ENCODE measurements at places on chromosomes 1 and 21.

DNA sequence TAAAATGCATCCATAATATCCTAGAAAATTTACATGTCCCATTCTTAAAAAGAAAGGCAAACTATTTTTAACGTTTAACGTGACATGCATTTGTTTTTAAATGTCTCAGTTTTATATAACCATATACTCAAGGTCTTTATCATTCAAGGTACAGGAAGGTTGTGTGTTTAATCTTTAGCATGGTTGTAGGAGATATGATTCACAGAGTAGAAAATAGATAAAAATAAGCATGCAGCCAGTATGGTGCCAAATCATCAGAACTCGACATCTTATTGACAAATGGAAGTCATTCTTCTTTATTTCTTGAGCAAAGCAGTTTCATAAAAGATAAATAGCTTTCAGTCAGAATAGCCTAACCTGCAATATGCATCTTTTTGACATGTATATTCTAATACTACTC lies 51.0 kb downstream of the SAMSN1 start:
- DNase-seq, result no peak

DNA sequence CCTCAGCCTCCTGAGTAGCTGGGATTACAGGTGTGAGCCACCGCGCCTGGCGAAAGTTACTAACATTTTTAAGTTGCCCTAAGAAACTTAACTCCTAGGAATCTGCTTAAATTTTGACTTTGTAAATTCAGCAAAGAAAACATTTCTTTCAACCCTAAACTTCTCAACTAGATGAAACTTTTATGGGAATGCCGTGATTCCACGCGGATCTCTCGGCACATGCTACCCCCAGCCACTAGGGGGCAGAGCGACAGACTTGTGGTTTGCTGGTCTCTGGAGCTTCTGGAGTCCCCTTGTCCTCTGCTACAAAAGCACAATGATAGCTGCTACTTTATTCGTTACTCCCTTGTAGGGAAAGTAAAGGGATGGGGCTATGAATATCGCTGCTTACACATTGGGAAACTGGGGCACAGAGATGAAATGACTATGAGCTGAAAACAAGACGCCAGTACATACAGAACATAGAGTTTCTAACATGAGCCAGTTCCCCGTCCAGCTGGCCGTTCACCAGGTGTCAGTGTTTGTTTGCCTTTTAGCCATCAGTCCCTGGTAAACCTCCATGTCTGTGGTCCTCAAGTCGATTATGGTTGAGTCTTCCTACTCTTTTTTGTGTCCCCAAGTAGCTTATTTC lies 114.7 kb downstream of the PBX1 start:
- no peak for DNase-seq

DNA sequence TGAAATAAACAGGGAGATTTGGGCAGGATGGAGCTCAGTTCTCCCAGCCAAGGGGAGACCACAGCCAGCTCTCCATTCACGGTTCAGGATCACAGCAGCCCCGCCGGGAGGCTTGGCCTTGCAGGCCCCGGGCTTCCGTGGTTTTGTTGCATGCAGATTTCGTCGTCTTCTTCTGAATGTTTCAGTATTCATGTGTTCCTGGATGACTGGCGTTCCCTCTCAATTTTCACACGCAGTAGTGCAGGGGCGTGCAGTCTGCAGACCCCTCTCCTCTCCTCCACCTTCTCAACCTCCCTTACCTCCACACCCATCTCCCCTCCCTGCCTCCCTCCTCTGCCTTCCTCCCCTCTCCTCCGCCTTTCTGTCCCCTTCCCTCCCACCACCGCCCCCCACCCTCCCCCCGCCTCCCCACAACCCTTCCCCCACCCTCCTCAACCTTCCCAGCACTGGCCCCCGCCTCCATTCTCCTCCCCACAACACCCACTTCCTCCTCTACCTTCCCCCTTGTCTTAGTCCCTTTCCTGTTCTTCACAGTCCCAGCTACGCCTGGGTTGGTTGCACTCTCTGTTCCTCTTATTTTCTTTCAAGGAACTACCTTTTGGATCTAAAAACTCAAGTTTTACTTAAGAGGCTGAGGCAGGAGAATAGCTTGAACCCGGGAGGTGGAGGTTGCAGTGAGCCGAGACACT lies 8.4 kb upstream of the SLC19A1 start:
- DNase-seq, result peak; percentile 29

GRCh38 chr1:109307274-109308021 lies 637 bp upstream of the MYBPHL start:
- DNase-seq, result no peak

GRCh38 chr1:84272401-84272800 lies 29.1 kb upstream of the SAMD13 start:
- peak; percentile 67 for DNase-seq

- no peak for DNase-seq
These were observed 2.0 kb upstream of the TRIM58 start for GRCh38 chr1:247854899-247855545.

DNA sequence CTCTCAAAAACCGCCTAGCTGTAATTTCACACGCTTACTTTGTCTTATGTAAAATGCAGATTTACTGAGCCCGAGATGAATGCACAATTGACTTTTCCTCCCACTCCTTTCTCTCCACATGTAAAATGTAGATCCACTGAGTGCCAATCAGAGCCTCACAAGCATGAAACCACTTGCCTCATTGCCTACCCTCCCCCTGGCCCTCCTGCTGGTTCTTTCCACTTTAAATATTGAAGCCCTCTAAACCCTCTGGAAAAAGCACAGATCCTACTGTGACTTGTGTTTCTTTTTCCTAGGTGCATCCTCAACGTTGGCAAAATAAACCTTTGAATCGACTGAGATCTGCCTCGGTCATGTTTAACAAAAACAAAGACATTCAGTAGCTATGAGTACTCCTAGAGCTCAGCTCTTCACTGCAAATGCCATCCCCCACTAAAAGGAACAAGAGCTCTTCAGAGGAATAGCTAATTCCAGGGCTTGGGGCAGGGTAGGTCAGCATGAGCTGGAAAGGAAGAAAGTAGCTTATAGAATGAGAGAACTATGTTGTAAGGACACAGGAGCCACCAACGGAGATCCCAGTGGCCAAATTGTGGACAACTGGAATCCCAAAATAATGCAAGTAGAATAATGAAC lies 365.5 kb upstream of the RUNX1 start:
- DNase-seq, result no peak

DNA sequence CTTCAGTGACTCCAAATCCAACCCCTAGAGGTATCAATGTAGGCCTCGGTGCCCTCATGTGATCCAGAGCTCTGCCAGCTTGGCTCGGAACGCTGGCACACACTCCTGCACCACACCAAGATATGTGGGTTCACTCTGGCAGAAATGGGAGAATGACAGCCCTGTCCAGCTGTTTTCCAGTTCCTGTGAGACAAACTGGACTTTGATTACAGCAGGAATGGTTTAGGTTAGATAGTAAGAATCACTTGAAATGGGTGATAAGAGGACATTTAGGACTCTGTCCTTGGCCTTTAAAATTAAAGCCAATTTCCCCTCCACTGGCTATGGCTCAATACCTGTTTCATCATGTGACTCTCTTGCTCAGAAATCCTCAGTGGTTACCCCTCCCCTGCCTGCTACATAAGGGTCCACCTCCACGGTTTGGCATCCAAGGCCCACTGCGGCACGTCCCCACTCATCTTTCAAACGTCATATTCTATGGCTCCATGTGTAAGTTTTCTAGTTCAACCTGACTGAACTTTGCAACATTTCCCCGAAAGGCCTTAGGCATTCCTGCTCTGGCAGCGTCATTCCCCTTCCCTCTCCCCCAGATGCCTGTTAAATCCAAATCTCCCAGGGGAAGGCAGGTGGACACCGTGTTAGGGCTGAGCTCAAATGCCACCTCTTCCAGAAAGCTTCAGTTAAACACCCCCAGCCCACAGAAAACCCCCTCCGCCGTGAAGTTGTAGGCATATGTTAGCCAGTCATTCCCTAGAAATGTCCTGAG lies 44.7 kb downstream of the PLEKHA6 start:
- no peak for DNase-seq

DNA sequence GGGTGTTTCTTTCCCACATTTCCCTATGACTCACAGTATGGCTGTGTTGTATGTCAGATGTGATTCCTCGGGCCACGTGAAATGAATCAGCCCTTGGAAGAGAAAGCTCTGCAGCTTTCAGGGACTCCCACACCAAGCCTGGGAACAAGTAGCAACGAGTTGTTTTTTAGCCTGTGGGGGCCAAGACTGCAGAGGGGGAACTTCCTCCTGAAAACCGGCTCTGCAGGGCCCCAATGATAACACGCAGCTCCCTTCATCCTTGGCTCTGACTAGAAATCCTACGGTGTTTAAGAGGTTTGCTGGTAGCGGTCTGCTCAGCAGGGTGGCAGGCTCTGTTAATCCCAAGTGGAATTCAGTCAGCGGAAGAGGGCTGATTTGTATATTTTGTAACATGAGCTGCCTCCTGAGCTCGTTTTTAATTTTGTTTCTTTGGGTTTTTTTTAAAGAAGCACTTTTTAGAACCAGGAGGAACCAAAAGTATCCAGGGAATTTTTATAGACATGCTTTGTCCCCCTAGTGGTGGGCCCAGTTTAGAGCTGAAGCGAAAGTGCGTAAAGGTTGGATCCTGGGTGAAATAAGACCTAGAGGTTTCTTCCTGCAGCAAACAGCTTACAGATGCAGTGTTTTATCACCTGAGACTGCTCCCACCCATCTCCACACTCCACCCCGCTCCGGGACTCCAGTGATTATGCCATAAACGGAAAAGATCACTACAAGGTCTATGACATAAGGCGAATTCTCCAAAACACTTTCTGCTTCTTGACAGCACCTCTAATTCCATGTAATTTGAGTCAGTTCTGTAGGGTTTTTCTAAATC lies 48.8 kb downstream of the LAMC2 start:
- DNase-seq, result peak; percentile 41

- no peak for DNase-seq
These were observed 198.6 kb downstream of the GRIK3 start for GRCh38 chr1:36835696-36836095.

DNA sequence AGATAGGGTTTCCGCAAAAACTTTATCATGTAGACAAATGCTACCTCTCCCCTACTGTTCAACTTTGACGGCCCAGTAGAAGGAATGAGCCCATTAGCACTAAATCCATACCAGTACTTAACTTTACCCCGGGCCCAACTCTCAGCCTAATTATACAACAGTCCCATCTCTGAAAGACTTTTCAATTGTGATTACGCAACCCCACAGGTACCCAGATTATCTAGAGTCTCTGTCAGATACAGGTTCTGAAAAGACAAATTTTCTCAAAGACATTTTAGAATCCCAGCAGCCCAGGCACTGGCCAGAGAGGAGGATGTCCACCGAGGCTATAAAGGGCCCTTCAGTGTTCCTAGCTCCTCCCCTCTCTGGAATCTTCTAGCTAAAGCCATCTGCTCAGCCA lies 15.0 kb downstream of the FAM78B start:
- no peak for DNase-seq

DNA sequence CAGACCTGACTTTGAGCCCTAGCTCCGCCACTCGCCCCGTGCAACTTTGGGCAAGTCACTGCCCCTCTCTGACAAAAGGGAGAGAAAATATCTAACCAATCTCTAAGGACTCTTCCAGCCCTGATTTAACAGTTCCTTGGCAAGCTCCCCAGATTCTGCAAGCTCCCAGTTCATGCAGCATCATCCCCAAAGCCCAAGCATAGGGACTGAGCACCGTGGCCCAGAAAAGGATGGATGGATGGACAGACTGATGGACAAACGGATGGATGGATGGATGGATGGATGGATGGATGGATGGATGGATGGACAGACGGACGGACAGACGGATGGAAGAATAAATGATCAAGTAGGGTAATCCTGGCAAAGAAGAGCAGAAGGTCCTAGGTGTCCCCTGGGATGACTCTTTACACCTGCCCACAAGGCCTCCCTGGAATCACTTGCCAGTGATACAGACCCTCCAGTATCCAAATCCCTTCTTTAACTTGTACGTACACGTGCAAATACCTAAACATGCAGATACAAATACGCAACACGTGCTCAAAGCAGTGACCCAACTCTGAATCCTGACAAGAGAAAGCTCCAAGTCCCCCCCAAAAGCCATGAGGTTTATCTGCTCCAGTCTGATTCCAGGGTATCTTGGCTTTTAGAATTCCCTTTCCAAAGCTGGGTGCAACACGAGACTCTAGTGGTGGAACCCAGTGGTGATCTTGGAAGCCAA lies 16.0 kb downstream of the IFFO2 start:
- DNase-seq, result no peak

Measured in SW480 (cell line).